ENCODE measurements at places on chromosomes 11 and 22. TPM values are rescaled to one million over a fixed set of nuclear protein-coding genes. Genes with fewer than 3 reads are reported as not detected.

The TRIM6 gene
- total RNA-seq: 0.87 TPM

The SERPIND1 gene
- not detected for total RNA-seq

The TEX54 gene
- total RNA-seq: not detected

The OR8H2 gene
- not detected for total RNA-seq

The NNMT gene
- total RNA-seq: not detected

The LRRC4C gene
- total RNA-seq: not detected

The DMC1 gene
- 10.8 TPM for total RNA-seq

The TENM4 gene
- not detected for total RNA-seq

The DEFB131B gene
- total RNA-seq: not detected

The PTDSS2 gene
- 32.1 TPM for total RNA-seq

The CDON gene
- total RNA-seq: 3.5 TPM

The CFAP300 gene
- not detected for total RNA-seq

The TSPAN18 gene
- 1.1 TPM for total RNA-seq

The AQP11 gene
- total RNA-seq: 0.52 TPM

The NXPE1 gene
- not detected for total RNA-seq

The OR10A3 gene
- total RNA-seq: not detected

The FDX1 gene
- 13.1 TPM for total RNA-seq

All from activated T-helper 2 cell treated with anti-CD3 and anti-CD28 coated beads, Interferon-gamma antibody, Interleukin-2, Interleukin-4, amounts not matched to agents 10 μg/mL and 5 μg/mL and 100 μg/mL, durations not matched to agents 14 hours and 24 hours and 36 hours (primary cell).